Activated T-helper 17 cell treated with anti-CD3 and anti-CD28 coated beads, Interleukin-2, amount 50 U/mL, for 72 hours (primary cell): ENCODE measurements at places on chromosomes 7 and 10.

GRCh38 chr10:123970927-123971286 lies 79.3 kb upstream of the CPXM2 start:
- no peak for ATAC-seq

- no peak for ATAC-seq
These were observed 805 bp downstream of the ZNF736 start for GRCh38 chr7:64314566-64314965.

DNA sequence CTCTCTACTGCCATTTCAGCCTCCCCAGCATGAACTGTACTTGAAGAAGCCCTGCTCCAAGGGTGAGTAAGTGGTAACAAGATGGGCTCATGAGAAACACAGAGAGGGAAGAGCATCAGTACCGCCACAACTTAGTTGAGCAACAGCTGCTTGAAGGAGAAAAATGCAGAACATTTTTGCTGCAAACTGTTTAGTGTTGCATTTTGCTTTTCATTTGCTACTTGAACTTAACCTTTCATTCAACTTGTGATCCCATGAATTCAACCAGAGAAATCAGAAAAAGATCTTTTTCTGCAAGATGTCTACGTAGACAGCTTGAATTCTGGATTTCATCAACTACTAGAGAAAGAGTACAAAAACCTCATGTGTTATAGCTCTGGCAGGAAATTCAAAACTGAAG lies 40.7 kb downstream of the ANK3 start:
- ATAC-seq = no peak

DNA sequence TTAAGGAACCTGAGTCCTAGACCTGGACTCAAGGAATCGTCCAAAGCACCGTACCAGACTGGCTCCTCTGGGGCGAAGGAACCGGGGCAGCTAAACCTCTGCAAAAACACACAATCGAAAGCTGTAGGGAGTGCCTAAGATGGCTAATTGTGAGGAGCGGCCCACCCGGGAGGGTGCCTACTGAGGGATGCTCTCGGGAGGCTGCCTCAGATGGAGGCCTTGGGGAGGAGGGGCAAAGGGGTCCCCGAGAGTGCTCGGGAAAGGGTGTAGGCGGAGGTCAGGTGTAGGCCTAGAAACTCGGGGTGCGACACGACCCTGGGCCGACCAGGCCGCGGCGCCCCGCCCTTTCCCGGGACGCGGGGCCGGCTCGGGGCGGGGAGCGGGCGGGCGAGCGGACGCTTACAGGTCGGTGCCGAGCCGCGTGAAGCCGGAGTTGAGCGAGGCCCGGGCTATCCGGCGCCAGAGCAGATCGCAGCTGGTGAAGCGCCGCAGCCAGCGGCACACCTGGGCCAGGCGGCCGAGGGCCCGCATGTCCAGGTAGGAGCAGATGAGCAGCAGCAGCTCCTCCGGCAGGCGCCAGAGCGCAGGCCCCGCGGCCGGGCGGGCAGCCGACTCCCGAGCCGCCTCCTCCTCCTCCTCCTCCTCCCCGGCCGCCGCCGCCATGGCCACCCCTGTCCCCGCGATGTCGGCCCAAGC lies 844 bp downstream of the FBXW4 start:
- ATAC-seq = peak; percentile 79

- ATAC-seq = peak; percentile 70
These were observed 70.2 kb downstream of the PRTFDC1 start for GRCh38 chr10:24882047-24882698.

GRCh38 chr10:111338035-111338434 lies 261.2 kb downstream of the ADRA2A start:
- ATAC-seq = no peak

DNA sequence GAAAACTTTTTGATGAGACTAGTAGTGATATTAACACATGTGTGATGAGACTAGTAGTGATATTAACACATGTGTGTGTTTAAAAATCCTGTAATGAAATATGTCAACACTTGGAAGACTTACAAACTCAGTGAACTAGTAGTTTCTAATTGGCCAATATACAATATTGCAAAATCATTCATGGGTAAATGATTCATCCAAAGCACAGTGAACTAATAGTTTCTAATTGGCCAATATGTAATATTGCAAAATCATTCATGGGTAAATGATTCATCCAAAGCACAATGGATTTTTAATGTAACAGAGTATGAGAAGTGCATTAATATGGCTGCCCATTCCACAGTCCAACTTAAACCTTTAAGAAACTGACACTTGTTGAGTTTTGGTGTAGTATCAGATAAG lies 77.8 kb downstream of the ATAD1 start:
- no peak for ATAC-seq

GRCh38 chr10:77553966-77554365 lies 83.6 kb downstream of the KCNMA1 start:
- no peak for ATAC-seq

DNA sequence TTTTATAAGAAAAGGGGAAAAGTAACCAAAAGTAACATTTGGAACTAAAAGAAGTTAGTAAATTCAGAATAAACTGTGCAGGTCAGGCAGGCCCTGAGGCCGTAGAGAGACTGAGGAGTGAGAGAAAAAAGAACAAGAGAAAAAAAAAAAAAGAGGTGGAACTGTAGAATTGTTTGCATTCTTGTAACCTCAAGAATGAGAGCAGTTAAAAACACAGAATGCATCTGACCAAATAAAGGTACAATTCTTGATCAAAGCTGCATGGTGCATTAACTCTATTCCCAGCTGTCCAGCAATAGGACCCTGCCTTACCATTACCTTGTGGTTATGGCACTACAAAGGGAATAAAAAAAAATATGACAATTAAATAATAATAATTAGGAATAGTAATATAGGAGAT lies 170.1 kb upstream of the SEMA3A start:
- ATAC-seq = no peak

DNA sequence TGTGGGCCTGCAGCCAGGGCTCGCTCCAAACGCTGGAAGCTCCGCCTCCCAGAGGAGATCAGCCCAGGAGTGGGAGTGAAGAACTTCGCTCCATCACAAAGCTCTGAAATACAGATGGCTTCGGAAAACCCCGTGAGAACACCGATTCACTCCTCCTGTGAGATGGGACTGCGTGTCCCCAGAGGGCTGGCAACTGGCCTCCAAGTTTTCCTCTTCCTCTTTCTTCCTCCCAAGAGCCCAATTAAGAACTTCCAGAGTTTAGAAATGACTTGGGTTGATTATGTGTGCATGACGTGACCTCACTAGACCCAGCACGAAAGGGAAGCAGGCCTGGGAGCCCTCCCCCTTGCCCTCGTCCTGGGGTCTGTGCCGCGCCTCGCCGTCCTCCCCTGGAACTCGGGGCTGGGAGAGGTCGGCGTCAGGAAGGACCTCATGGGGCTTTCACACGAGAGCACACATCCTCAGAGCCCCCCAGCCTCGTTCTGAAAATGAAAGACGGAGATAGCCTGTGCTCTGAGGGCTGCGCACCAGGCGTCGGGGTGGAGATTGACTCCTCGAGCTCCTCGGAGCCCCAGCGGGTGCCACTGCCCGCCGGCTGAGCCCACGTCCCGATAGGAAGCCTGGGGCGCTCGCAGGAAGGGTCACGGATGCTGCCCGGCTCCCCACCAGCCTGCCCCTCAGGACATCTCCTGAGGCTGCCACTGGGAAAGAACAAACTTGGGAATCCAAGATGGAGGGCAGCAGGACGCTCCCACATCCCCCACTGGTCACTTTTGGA lies 37.8 kb downstream of the PTPRN2 start:
- no peak for ATAC-seq
